ENCODE measurements at places on chromosomes 5 and 9. TPM values are rescaled to one million over a fixed set of nuclear protein-coding genes. Genes with fewer than 3 reads are reported as not detected.

DNA sequence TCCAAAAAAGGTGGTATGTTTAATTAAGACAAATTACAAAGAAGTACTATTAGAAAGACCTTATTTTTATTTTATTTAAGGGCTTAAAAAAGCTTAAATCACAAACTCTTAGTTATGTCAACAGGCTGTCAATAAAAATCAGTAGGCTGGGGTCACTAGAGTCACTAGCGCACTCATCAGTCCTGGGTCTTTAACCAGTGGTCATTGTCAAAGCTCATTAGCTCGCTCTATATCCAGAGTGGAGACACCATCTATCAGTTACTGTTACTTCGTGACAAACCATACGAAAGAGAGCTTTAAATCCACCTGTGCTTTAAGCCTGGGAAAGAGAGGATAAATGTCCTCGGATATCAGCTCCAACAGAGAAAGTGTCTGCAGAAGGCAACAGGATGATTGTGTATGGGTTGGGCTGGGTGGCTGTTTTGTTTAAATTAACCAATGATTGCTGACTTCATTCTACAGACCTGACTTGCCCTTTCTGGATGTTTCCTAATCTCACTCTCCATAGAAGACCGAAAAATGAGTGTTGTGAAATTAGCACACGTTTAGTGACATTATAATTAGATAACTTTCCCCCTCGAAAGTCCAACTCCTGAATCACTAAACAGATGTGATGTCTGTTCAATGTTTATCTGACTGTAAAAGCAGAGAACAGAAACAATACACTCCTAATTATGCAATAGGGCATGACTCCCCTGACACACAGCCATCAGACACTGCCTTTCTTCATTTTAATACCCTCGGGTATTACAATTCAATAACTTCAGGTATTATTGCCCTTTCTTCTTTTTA lies 123.6 kb upstream of the TNPO1 start:
- DNase-seq, result peak; percentile 68

DNA sequence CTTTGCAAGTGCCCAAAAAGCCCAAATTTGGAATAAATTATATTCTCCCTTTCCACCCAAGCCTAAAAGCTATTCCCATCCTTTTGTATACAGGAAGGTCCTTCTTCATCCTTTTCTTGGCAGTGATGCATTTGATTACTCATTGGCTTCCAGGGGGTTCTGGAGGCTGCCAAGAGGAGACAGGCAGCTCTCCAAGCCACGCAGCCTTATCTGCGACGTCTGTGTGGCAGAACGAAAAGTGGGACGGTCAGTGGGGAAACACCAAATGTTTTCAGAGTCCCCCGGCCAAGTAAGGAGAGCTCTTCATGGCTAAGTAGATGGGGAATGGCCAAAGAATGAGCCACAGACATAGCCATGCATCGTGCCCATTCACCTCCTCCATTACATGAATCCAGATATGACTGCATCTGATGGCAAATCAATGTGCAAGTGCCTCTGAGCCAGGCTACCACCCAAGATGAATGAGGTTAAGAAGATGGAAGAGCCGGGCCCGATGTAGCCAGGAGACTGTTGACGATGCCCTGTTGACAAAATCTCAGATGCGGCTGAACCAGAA lies 12.1 kb downstream of the ADAM19 start:
- DNase-seq, result peak; percentile 94

- DNase-seq, result no peak
These were observed 138.4 kb downstream of the MAPKAP1 start for GRCh38 chr9:125568621-125569020.

GRCh38 chr9:112078432-112078831 lies 96.7 kb downstream of the SUSD1 start:
- DNase-seq, result no peak

GRCh38 chr5:160171666-160172065 lies 52.4 kb upstream of the PWWP2A start:
- DNase-seq, result no peak

- DNase-seq, result no peak
These were observed 39.2 kb upstream of the SLC28A3 start for GRCh38 chr9:84379740-84380139.

GRCh38 chr5:124604419-124604818 lies 142.0 kb downstream of the ZNF608 start:
- DNase-seq, result no peak

- DNase-seq, result no peak
These were observed 4.6 kb downstream of the TUBB4B start for GRCh38 chr9:137245450-137246421.

DNA sequence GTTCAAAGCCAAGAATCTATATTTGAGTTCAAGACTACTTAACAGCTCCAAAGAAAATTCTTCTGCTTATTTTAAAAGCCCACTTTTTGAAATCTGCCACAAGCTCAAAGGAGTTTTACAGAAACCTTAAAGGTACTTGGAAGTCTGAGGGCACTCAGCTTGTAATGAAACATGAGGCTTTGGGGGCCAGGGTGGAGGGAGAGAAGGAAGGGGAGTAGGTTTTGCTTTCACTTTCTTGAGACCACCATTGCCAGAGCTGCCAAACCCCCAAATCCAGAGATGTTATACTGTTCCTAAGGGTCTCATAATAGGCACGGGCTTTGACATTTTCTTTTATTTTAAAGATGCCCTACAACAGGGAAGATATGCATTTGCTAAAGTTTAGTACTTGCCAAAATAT lies 42.6 kb upstream of the TNFAIP8 start:
- DNase-seq, result no peak

DNA sequence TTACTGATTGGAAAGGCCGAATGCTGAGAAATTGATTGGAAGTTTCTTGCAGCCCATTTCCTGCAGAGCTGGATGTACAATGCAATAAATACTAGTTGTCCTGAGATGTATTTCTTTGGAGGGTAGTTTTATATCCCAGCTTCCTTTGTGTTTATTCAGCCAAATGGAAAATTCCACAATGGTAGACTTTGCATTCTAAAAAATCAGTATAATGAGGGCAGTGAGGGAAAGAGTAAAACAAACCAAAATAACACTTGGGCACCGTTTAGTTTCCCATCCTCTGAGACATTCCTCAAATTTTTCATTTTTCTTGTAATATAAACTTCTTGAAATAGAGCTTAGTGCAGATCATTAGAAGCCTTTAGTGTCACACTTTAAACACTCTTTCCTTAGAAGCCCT lies 379.4 kb downstream of the EBF1 start:
- no peak for DNase-seq

- DNase-seq, result no peak
These were observed 46.1 kb upstream of the CHSY3 start for GRCh38 chr5:129858131-129858675.

DNA sequence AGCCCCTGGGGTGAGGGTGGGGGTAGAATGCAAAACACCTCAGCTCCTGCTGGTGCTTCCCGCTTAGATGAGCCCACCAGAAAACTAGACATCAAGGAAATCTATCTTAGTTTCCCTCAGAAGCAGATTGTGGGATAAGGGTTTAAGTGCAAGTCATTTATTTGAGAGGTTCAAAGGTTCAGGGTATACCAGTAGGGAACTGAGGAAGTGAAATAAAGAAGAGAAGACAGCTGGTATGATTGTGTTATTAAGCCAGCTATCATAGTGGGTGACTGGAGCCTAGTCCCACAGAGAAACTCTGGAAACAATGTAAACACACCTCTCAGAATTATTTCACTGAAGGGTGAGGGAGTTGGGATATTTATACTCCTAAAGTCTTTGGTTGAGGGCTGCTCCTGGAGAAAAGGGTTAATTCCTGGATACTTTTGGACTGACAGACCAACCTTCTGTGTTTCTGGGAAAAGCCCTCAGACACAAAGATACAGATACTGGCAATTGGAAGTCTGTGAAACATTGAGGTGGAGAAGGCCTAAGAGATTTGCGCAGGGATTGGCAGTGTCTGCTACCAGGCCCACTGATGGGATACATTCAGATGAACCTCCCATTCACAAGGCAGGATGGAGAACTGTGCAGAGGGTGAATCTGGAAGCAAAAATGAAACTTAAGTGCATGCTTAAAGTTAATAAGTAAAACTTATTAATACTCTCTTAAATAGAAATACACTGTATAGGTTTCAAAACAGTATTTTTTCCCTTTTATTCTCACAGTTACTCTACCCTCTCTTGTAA lies 6.4 kb upstream of the DCTN4 start:
- DNase-seq, result no peak

DNA sequence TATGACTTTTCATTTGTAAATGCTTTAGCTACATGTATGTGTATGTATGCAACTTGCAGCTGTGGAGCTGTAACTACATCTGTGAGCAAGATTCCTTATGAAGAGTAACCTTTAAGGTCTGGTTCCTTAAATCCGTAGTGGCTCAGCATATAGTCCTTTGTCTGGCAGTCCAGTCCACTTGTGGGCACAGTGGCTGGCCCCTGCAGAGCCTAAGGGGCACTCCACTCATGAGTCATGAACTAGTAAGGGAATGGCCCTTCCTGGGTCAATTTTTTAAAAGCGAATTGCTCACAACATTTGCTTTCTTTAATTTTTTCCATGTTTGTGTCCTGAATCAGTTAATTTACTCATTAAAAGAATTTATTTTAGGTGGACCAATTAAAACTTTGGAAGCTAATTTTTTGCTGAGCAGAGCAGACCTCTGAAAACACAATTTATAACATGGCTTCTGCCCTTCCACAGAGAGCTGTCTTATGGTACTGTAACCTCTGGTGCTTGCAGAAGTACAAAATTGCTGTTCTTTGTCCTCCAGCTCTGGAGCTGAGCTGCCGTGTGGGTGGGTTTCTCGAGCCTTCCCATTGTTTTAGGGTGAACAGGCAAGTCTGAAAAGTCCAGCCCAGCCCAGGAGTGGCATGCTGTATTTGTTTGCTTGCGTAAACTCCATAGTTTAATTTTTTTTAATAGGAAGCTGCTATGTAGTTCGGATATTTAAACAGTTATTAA lies 110.1 kb downstream of the MVB12B start:
- DNase-seq, result no peak

DNA sequence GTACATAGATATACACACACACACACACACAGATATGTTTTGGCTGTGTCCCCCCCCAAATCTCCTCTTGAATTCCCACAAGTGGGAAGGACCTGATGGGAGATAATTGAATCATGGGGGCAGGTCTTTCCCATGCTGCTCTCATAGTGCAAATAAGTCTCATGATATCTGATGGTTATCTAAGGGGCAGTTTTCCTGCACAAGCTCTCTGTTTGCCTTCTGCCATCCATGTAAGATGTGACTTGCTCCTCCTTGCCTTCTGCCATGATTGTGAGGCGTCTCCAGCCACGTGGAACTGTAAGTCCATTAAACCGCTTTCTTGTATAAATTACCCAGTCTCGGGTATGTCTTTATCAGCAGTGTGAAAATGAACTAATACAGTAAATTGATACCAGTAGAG lies 15.9 kb upstream of the ALDOB start:
- DNase-seq, result no peak

GRCh38 chr5:91244380-91245073 lies 138.6 kb downstream of the ARRDC3 start:
- peak; percentile 28 for DNase-seq

GRCh38 chr5:93591323-93591945 lies 8.4 kb downstream of the NR2F1 start:
- DNase-seq, result no peak

DNA sequence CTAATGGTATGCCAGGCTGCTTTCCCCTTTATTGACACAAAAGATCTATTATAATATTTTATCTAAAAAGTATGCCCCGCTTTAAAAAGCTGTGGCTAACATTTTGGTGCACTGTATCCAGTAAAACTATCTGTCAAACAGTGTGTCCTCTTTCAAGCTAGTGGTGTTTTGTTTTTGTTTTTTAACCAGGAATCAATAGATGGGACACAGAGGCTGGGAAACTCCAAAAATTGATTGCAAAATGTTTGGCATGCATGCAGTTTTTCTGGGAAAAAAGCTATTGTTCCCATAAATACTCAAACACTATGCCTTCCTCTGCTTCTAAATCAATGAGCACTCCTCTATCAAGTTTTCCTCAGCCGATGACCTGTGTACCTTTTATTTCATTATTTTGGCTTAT lies 34.3 kb upstream of the PDZD2 start:
- DNase-seq, result no peak

- peak; percentile 14 for DNase-seq
These were observed 27.0 kb downstream of the C5 start for GRCh38 chr9:121023064-121023463.

GRCh38 chr9:137016436-137016835 lies 11.6 kb downstream of the ABCA2 start:
- no peak for DNase-seq

DNA sequence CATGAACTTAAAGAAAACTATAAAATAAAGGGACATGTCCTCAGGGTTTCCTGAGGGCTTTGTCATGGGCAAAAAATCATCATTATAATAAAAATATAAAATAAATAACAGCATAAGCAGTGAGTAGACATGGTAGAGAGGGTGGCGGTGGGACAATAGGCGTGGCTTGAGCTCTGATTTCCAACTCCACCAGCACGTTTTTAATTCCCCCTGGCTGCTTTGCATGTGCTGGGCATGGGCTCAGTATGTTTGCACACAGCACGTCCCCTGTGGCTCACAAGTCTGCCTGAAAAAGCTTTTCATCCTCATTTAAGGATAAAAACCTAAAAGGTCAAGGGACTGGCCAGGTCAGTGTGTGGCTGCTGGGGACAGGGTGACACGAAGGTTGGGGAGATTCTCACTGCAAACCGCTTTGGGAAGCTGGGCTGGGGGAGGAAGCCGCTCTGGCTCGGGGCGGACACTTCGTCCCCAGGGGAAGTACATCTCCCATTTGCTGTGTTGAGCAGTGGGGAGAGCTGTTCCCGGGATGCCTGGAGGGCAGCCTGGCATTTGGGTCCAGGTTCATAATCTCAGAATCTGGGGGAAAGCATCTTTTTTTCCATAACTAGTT lies 32.6 kb downstream of the NKX2-5 start:
- DNase-seq, result no peak

- DNase-seq, result peak; percentile 8
These were observed 59.2 kb downstream of the NSUN2 start for GRCh38 chr5:6573651-6574101.

DNA sequence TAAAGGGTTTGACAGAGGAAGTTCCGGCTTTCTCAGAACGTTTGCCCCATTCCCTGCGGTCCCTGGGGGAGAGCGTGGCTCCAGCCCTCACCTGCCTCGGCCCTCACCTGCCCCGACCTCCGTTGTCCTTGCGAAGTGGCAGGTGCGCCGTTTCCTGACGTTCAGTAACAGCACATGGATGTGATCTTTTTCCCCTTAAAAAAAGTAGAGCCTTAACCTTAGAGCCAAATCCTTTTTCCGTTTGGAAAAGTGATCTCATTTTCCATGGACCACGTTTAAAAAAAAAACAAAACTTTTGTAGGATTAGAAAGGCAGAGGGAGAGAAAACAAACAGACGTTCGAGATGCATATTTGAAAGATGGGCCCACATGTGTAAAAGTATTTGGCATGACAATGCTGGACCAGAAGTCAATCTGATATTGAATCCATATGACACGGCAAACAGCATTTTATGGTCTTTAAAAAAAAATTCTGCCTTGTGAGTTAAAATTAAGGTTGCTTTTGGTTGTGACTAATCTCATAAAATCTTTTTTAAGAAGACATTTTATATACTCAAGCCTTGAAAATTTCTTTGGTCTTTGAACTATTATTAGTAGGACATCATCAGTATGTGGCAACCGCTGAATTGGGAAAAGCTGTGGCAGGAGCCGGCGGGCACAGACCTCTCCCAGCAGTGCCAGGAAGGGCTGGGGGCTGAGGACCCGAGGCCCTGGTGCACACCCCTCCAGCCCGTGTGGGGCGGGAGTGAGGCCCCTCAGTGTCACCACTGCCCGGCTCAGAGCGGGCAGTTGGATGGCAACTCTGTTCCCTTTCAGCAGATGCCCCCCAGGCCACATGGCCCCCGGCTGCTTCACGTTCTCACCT lies 42.5 kb upstream of the EXOC3 start:
- no peak for DNase-seq

GRCh38 chr9:31608416-31608815 lies 776.0 kb upstream of the ACO1 start:
- DNase-seq, result no peak

Gene CCDC180
- total RNA-seq, result 15.7 TPM

Gene TMEM252
- not detected for total RNA-seq

Gene AIF1L
- total RNA-seq, result 14.2 TPM

Gene LHX6
- total RNA-seq, result 0.12 TPM

Data from cardiac muscle cell (in vitro differentiated cells and primary cell).